ENCODE measurements at places on chromosomes 13 and 19.

- no peak for DNase-seq
These were observed 82.2 kb downstream of the EDNRB start for GRCh38 chr13:77836423-77836822.

DNA sequence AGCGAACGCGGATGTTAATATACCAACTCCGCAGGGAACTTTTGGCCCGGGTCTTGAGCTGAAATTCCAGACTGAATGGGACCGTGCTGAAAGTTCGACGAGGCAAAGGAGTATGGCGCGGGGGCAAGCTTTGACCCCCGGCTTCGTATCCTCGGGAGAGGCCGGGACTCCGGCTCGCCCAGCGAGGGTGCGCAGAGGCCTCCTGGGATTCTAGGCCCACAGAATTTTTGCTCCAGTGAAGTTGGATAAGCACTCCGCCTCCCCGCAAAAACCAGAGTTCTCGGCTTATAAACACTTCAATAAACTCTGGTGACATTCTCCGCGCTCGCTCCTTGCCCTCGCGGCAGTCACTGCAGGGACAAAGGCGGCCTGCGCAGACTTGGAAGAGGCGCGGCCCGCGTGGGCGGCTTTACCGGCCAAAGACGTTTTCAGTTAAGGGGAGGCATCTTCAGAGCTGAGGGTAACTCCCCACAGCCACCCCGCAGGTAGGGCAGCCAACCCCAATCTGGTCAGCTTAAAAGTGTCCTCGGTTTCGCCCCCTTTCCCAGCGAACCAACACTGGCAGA is 112.6 kb downstream of the KCNRG start:
- DNase-seq: no peak

DNA sequence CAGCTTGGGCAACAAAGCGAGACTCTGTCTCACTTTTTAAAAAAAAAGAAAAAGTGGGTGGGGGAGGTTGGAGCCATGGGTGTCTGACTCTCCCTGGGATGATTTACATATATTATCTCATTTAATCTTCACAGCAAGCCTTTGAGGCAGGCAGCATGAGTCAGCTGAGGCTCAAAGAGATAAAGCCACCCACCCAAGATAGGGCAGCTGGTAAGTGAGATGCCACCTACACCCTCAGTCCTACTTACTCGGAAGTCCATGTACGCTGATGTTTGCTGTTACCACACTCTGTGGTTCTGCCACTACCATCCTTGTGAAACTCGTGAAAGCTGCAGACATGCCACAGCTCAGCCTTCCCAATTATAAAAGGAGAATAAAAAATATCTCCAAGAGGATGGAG is 142.0 kb upstream of the TSHZ3 start:
- no peak for DNase-seq

DNA sequence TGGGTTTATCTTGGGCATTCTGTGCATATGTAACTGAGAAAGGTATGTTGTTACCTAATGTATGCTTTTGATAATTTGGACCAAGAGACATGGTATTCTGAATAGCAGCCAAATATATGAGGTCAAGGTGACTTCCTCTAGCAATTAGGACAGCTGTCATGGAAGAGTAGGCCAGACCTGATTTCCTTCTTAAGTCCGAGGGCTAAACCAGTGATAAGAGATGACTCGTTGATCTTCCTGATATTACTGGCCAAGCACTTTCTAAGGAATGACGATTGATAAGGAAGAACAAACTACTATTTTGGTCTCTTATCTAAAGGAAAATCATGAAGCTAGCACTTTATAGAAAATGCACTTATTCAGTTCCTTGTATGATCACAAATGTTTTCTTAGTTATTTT is 42.7 kb downstream of the ARHGAP35 start:
- DNase-seq: no peak

GRCh38 chr19:38917516-38917915 is 5.5 kb upstream of the CCER2 start:
- DNase-seq: no peak

DNA sequence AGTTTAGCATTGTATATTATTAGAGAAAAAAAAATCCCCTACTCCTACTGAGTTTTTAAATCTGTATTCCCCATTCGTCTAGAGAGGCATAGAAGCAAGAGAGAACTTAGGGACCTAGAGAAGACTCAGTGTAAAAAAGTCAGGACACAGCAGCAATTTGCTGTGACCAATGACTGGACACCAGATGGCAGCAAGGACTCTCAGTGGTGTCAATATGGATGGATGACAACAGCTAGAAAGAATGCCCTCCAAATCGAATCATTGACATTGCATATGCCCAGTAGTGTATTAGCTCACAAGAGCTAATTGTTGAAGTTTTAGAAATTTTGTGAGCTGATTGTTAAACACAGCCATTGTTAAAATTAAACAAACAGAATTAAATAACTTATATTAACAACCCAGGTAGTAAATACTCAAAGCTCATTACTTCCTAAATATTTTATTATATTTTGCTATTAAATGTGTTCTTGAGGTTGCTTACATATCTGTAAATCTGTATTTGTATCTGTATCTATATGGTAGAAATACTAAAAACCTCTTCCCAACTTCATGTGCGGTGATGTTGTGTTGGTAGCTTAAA is 43.9 kb downstream of the SIAH3 start:
- DNase-seq: peak; percentile 39

- no peak for DNase-seq
These were observed 587.9 kb downstream of the LMO7 start for GRCh38 chr13:76223999-76224398.

DNA sequence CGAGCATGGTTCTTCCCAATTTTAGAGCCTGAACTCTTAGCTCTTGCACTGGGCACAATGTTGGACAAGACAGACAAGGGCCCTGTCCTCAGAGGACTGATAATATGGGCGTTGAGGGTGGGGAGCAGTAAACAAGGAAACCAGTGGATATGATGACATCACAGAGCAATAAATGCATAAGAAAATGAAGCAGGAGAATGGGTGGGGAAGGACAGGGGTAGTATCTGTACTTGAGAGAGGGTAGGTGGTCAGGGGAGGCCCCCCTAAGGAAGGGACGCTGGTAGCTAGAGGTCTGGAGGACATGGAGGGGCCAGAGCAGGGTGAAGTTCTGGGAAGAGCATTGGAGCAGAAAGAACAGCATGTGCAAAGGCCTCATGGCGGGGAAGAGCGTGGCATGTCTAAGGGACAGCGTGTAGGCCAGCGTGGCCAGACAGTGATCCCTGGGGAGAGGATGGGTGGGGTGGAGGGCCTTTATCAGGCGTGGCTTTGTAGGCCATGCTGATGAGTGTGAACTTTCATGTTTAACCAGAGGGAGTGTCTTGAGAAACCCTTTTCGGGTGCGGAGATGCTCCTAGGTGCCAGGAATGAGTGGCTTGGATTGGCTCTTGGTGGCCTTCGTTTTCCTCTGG is 15.1 kb upstream of the ZNF536 start:
- DNase-seq: no peak

- no peak for DNase-seq
These were observed 112.7 kb downstream of the OLFM4 start for GRCh38 chr13:53141336-53141735.

GRCh38 chr19:57813919-57814504 is 701 bp downstream of the ZNF552 start:
- no peak for DNase-seq

- no peak for DNase-seq
These were observed 5.5 kb upstream of the CTXN1 start for GRCh38 chr19:7931221-7932061.

DNA sequence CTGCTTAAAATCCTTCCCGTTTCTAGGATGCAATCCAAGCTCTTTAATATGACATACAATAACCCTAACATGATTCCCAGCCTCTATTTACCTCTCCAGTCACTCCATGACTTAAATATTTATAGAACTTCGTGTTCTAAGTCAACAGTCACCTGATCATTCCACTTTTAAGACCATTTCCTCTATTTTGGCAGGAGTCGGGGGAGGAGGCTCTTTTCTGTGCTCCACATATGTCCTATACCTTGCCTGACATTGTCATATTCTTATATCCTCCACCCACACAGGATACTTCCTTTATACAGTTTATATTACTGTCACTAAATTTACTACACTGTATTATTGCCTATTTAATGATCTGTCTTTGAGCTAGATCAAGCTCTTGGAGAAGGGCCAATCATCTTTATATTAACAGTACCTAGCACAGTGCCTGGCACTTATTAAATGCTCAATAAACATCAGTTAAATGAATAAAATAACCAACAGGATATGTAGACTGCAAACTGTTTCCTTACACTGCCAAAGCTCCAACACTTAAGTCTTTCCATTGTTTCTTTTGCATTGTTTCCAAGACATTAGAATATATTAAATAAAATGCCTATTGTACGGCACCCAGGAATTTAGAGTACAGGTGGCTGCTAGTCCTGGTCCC is 2.7 kb downstream of the ARGLU1 start:
- no peak for DNase-seq

- DNase-seq: no peak
These were observed 59.5 kb downstream of the TNFRSF19 start for GRCh38 chr13:23629566-23630272.

Measured in HTR-8/SVneo (cell line).